ENCODE measurements at places on chromosomes 13 and 19.

DNA sequence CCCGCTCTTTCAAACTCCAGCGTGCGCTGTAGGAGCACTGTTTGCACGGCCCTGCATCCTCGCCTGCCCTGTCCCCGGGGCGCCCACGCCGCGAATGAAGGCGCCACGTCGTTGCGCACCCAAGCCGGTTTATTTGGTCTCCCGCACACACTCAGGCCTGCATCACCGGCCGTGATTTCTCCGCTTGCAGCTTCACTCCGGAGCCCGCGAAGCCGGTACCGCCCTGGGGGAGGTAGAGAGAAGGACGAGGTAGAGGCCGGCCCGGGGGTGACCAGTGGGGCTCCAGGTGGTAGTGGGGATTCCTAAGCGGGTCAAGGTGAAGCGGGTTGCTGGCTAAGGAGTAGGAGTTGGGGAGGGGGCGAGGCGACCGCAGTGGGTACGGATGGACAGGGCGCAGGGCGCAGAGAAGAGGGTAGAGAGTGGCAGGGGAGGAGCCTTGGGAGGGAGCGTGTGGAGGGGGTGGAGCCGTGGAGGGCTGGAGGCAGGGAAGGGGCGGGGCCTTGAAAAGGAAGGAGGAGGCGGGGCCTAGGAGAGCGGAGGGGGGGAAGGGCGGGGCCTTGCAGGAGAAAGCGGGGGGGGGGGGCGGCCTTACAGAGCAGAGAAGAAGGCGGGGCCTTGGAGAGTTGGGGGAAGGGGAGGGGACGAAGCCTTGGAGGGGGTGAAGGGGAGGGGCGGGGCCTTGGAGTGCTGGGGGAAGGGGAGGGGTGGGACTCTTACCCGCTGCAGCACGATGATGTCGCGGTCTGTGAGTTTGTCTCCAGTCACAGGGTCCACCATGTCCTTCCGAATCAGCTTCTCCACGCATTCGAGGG lies 24.6 kb downstream of the NOSIP start:
- DNase-seq, result no peak

GRCh38 chr19:44718441-44719261 lies 19.7 kb downstream of the CEACAM16 start:
- no peak for DNase-seq

- no peak for DNase-seq
Measured at GRCh38 chr13:36344886-36345437, 1.2 kb downstream of the SPART start.

- no peak for DNase-seq
Measured at GRCh38 chr13:82202398-82202797, 1679.9 kb downstream of the SLITRK1 start.

DNA sequence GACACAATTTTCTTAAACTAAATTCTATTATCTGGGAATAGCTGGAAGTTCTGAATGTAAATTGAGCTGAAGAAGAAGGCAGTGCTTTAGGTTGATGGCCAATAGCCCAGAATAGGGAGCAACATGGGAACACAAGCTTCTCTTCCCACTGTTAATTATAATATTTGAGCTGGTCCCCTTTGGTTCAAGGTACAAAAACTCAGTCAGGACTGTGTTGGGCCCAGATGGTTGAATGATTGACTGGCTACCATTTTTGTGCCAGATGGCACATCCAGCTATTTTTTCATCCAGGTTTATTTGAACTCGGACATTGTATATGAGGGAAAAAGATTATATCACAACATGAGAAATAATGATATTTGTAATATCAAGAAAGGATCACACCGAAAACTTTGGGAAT lies 458.9 kb downstream of the SLITRK1 start:
- DNase-seq, result no peak

- DNase-seq, result no peak
Measured at GRCh38 chr13:42123600-42123999, 75.2 kb downstream of the DGKH start.

DNA sequence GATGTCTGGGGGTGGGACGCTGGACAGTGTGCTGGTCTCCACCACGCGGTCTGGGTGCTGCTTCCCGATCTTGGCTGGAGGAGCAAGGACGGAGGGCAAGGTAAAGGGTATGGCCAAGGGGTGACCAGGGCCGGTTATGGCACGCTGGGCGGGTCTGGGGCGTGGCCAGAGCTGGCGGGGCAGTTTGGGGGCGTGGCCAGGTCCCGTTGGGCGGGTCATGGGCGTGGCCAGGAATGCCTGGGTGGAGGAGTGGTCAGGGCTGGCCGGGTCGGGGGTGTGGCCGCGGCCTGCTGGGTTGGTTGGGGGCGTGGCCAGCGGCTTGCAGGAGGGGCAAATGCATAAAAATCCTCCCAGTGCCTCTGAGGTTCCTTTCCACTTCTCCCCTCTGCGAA lies 19.2 kb downstream of the GPX4 start:
- DNase-seq, result no peak

DNA sequence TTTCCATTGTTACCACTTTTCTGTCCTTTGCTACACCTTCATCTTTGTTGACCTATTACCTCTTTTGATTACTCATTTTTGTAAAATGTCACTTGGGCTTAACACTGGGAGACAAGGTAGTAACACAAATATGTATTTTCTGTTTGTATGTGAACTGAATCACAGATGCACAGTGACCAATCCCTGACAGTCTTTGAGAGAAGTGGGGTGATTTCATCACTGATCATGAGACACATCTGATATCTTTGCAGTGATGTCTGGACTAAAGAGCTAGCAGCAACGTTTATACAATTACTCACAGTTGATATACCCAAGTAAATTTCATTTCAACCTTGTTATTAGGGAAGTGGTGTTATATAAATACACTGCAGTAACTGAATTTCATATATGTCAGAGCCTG lies 1397.4 kb upstream of the SPRY2 start:
- no peak for DNase-seq

GRCh38 chr13:47672245-47673008 lies 328.6 kb downstream of the SUCLA2 start:
- no peak for DNase-seq

DNA sequence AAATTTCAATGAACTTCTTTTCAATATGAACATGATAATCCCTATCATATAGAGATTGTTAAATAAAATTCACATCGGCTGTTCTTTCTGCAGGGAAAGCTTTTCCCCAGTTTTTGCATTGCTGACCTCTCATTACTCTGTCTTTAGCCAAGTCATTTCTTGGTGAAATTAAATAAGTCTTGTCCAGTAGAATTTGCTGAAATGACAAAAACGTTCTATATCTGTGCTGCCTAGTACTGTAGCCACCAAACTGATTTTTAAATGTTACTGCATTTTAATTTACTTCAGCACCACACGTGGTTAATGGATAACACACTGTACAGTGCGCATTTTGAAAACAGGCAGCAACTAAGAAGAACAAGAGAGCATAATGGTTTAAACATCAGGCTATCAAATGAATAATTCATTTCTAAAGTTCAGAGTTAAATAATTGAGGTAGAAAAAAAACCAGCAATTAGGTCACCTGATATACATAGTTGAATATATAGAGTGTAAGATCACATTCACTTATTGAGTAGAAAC lies 178.9 kb downstream of the LIG4 start:
- DNase-seq, result no peak

GRCh38 chr13:72963762-72964161 lies 95.0 kb upstream of the KLF5 start:
- no peak for DNase-seq

- DNase-seq, result no peak
Measured at GRCh38 chr13:112657850-112658445, 31.9 kb upstream of the ATP11A start.

GRCh38 chr13:29713839-29714238 lies 118.4 kb upstream of the SLC7A1 start:
- DNase-seq, result no peak

- DNase-seq, result no peak
Measured at GRCh38 chr13:33761740-33762139, 56.2 kb upstream of the RFC3 start.

GRCh38 chr19:11091703-11092153 lies 2.5 kb downstream of the LDLR start:
- no peak for DNase-seq
